Pancreas (tissue), 10 donors: ENCODE measurements at places on chromosomes 2 and 18. TPM values are rescaled to one million over a fixed set of nuclear protein-coding genes. Genes with fewer than 3 reads are reported as not detected.

- peaks cover 20% of the 10 kb centered on the region for H3K4me1 ChIP-seq
- H3K36me3 ChIP-seq: no peaks in the 10 kb centered on the region
- DNase-seq: no peak
- H3K27ac ChIP-seq: no peak overlapping the region
- H3K27me3 ChIP-seq: no peaks in the 10 kb centered on the region
Observed at GRCh38 chr18:35508746-35509338, 11.1 kb upstream of the INO80C start.

DNA sequence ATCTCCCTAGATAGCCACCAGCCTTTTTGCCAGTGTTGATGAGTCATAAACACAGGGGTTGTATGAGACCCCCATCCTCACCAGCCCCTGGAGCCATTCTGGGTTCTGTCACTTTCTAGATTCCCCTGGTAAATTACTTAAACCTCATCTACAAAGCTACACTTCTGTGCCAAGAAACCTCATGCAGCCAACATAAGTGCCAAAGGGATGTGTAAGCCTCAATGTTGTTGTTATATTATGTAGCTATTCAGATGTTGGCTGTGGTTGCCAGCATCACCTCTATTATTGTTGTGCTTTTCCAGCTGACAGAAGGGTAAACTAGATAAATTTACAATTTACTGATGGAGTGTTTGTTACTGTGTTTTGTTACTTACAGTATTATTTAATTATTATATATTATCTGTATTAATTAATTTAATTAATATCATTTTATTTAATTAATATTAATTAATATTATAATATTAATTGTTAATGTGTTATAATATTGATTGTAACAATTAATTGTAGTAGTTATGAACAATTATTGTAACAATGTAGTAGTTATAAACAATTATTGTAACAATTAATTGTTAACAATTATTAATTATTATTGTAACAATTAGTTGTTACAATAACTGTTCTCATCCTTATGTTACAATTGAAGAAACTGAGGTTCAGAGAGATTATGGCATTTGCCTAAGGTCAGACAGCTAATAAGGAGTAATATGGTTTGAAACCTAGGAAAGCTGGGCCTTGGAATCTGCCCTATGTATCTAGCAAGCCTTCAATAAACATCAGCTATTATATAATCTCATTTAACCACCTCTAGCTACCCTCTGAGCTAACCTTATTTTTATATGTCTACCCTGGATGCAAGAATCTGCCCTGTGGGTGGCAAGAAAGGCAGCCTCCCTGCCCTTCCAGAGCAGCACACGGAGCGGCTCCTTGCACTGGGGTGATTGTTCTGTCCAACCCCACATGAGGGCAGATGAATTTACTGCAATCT, 36.1 kb downstream of the PSTPIP2 start:
- H3K4me3 ChIP-seq: no peak overlapping the region
- H3K4me1 ChIP-seq: no peaks in the 10 kb centered on the region
- H3K36me3 ChIP-seq: no peaks in the 10 kb centered on the region
- H3K27ac ChIP-seq: no peak overlapping the region

- DNase-seq: no peak
- H3K4me1 ChIP-seq: no peaks in the 10 kb centered on the region
- no peaks in the 10 kb centered on the region for H3K36me3 ChIP-seq
- no peaks in the 10 kb centered on the region for H3K27me3 ChIP-seq
- no peak overlapping the region for H3K27ac ChIP-seq
Observed at GRCh38 chr18:69586537-69586936, 185.8 kb downstream of the DOK6 start.

DNA sequence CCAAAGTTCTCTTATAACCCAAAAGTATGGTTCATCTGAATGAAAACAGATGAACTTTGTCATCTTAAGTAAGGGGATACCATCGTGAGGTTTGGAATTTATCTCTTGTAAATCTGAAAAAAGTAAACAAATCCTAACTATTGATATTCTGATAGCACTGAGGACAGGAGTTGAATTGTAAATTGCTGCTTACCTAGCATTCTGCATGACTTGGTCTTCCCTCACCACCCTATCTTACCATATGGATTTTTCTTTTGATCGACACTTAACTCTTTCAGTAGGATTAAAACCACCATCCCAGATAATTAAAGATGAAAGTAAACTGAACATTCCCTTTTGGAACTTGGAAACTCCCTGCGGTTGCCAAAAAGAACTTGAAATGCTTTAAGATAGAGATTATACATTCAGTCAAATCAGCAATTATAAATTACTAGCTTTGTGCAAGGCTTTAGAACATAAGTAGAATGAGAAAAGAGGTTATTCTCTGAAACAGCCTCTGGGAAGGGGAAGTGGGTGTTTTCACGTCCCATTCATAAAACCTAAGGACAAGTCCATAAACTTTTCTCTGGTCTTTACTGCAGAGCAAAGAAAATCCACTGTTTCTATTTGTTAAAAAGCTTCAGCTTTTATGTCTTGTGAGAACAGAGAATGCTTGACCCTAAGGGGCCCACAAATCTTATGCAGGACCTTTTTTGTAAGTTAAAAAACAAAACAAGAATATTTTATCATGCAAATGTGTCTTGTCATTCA, 49.7 kb upstream of the ZNF397 start:
- no peak overlapping the region for H3K27ac ChIP-seq
- no peaks in the 10 kb centered on the region for H3K36me3 ChIP-seq
- H3K4me3 ChIP-seq: no peak overlapping the region
- no peak for DNase-seq

- peaks cover 38% of the 10 kb centered on the region for H3K4me1 ChIP-seq
- H3K27me3 ChIP-seq: no peaks in the 10 kb centered on the region
- no peak overlapping the region for H3K27ac ChIP-seq
- DNase-seq: no peak
- H3K4me3 ChIP-seq: no peak overlapping the region
Observed at GRCh38 chr2:24515335-24515734, 24.3 kb downstream of the NCOA1 start.

DNA sequence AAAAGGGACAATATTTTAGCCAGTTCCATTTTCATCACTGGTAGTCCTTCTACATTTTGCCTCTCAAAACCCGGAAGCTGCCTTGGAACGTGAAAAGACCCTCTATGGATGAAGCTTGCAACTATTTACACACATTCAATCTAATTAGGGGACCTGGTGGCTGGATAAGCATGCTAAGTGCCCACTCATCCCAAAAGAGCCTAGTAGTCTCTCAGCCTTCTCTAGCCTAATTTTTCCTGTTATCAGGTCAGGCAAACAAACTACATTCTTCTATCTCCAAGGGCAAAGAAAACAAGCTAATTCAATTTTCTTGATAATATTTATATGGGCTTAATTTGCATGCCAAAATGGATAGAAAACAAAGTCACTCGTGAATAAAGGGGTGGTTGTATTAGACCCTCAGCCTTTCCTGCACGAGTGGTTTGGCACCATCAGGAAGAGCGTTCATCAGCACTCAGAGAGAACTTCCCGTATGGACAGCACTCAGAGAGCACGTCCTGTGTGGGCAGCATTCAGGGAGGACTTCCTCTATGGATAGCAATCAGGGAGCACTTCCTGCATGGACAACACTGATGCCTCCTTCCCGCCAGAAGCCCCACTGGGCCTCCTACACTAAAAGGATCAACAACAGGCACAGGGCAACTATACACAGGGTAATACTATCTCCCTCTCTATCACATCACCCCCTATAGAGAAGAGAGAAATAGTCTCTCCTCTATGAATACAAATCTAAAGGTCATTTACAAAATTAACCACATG, 122.2 kb downstream of the RBMS1 start:
- no peak overlapping the region for H3K27ac ChIP-seq
- H3K36me3 ChIP-seq: no peaks in the 10 kb centered on the region

GRCh38 chr2:179049546-179050311, at the start of gene CCDC141:
TSS of gene CCDC141 (minus strand) at chr2:179050137. CDS start at chr2:179049941, 196 bp downstream.
- no peaks in the 10 kb centered on the region for H3K27me3 ChIP-seq
- H3K4me3 ChIP-seq: no peak within 1 kb of the TSS

DNA sequence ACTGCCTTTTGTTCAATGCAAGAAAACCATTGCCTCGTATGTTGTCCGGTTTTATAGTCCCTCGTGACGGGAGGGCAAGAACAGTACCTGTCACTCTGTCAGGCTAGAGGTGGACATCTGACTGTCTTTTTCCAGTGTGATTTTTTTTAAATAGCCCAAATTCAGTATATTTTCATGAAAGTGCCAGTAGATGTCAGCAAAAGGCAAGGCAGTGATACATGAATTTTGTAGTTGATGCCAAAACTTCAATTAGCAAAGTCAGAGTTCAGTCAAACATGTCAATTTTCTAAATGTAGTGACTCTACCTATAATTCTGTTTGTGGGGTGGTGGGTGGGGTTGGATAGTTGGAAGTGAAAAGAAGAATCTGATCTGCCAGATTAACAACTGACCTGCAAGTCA, 296.0 kb upstream of the MC4R start:
- DNase-seq: no peak
- no peaks in the 10 kb centered on the region for H3K36me3 ChIP-seq
- no peak overlapping the region for H3K27ac ChIP-seq
- H3K4me1 ChIP-seq: no peaks in the 10 kb centered on the region
- no peaks in the 10 kb centered on the region for H3K27me3 ChIP-seq

DNA sequence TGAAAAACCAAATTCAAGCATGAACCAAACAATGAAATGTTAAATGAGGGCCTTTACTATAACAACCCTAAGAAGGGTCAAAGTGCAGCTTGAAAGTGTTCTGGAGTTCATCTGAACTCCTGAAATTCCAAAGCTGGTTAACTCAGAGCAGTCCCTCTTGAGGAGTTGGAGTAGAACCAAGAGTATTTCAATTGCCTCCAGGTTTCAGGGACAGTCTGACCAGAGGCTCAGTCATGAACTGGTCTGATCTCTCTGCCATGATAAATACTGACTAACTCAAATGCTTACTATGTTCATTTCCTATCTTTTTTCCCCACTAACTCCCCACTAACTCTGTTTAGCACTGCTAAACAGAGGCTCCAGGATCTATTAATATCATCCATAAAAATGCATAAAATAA, 2.7 kb downstream of the STARD7 start:
- no peaks in the 10 kb centered on the region for H3K36me3 ChIP-seq
- H3K27ac ChIP-seq: no peak overlapping the region

DNA sequence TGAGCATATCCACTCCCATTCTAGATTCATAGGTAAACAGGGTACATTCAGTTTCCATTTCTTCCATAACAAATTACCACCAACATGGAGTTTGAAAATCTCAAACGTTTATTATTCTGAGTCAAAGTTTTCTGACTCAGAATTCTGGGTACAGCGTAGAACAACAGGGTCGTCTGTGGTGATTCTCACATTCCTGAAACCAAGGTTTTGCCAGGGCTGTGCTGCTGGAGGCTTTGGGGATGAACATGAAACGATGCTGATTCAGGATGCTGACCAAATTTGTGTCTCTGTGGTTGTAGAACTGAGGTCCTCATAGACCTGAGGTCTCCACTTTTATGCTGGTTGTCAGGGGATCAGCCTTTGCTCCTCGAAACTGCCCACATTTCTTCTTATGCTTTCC, 255.7 kb downstream of the DSEL start:
- no peaks in the 10 kb centered on the region for H3K4me1 ChIP-seq
- no peak overlapping the region for H3K27ac ChIP-seq
- H3K27me3 ChIP-seq: no peaks in the 10 kb centered on the region
- no peaks in the 10 kb centered on the region for H3K36me3 ChIP-seq
- H3K4me3 ChIP-seq: no peak overlapping the region
- DNase-seq: no peak

- no peaks in the 10 kb centered on the region for H3K4me1 ChIP-seq
- H3K36me3 ChIP-seq: no peaks in the 10 kb centered on the region
- no peak overlapping the region for H3K4me3 ChIP-seq
- no peak for DNase-seq
- no peaks in the 10 kb centered on the region for H3K27me3 ChIP-seq
Observed at GRCh38 chr2:202442882-202443281, 66.8 kb downstream of the BMPR2 start.

- H3K4me1 ChIP-seq: no peaks in the 10 kb centered on the region
- H3K4me3 ChIP-seq: no peak overlapping the region
Observed at GRCh38 chr2:145827235-145827634, 1307.3 kb upstream of the ZEB2 start.

GRCh38 chr18:36088256-36088655, 20.9 kb upstream of the RPRD1A start:
- H3K36me3 ChIP-seq: no peaks in the 10 kb centered on the region
- no peak for DNase-seq
- no peak overlapping the region for H3K4me3 ChIP-seq
- no peaks in the 10 kb centered on the region for H3K4me1 ChIP-seq
- H3K27me3 ChIP-seq: no peaks in the 10 kb centered on the region

DNA sequence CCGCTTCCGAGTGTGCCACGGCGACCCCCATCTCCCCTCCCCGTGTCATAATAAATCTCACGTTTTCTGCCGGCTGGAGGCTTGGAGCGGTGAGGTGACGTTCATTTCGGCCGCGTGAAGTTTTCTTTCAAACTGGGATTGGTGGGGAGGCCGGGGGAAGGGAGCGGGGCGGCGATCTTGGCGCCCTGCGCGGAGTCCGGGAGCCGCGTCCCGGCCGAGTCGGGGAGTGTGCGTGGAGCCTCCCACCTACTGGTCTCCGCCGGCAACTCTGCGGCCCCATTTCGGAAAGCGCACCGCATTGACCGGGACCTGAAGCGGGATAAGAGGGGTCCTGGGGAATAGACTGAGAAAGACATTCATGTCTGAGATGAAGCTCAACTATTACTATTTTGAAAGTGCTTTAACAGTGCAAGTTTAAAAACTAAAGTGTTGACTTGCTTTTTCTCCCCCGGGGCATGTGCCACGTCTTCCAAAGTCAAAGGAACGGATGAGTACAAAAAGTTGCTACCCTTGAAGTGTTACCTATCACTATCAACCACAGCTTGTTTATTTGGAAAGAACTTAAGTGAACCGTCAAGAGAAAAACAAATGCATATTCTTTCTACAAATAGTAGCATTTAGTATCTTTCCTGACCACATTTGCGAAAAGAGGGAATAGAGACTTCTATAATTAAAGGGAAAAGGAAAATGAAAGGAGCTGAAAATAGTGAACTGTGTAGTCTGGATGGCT, 818 bp upstream of the IKZF2 start:
- peak overlapping the region; percentile 93 for H3K27ac ChIP-seq
- H3K4me1 ChIP-seq: peaks cover 4% of the 10 kb centered on the region
- peak; percentile 85 for DNase-seq
- H3K4me3 ChIP-seq: peak overlapping the region; percentile 82
- H3K27me3 ChIP-seq: no peaks in the 10 kb centered on the region
- H3K36me3 ChIP-seq: no peaks in the 10 kb centered on the region

- H3K4me1 ChIP-seq: peaks cover 33% of the 10 kb centered on the region
- no peaks in the 10 kb centered on the region for H3K27me3 ChIP-seq
- H3K36me3 ChIP-seq: peaks cover 9% of the 10 kb centered on the region
- no peak overlapping the region for H3K27ac ChIP-seq
Observed at GRCh38 chr2:20044778-20045177, 6.7 kb downstream of the LAPTM4A start.

Gene TUBB6
- total RNA-seq: 18.0 TPM

Gene CYS1
- 19.4 TPM for total RNA-seq

Gene ASB18
- not detected for total RNA-seq

Gene MOCOS
- total RNA-seq: 0.91 TPM

Gene CPO
- 0.14 TPM for total RNA-seq

Gene C2orf76
- total RNA-seq: 3.8 TPM

Gene TRPM8
- total RNA-seq: 0.09 TPM

Gene DCDC2C
- not detected for total RNA-seq

Gene DUSP19
- total RNA-seq: 1.4 TPM
